ACHN (cell line): ENCODE measurements at places on chromosomes 2 and 18.
A peak's percentile ranks its signal among the peaks of the same experiment; 100 is the strongest.

DNA sequence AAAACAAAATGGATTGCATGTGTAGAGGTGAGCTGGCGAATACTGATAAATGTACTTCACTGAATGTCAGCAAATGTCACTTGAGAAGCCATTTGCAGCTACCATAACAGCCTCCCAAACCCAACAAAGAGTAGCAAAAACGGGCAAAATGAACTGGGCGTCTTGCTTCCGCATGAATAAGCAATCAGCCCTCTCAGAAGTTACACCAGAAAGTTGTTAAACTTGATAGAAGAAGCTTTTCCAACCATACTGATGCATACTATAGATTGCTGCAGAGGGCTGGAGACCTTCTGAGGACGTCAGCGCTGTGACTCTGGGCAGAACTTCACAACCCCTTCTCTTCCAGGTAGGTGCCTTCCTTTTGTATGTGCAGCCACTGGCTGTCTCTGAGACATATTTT is 18.7 kb upstream of the SIX3 start:
- no peak for DNase-seq

DNA sequence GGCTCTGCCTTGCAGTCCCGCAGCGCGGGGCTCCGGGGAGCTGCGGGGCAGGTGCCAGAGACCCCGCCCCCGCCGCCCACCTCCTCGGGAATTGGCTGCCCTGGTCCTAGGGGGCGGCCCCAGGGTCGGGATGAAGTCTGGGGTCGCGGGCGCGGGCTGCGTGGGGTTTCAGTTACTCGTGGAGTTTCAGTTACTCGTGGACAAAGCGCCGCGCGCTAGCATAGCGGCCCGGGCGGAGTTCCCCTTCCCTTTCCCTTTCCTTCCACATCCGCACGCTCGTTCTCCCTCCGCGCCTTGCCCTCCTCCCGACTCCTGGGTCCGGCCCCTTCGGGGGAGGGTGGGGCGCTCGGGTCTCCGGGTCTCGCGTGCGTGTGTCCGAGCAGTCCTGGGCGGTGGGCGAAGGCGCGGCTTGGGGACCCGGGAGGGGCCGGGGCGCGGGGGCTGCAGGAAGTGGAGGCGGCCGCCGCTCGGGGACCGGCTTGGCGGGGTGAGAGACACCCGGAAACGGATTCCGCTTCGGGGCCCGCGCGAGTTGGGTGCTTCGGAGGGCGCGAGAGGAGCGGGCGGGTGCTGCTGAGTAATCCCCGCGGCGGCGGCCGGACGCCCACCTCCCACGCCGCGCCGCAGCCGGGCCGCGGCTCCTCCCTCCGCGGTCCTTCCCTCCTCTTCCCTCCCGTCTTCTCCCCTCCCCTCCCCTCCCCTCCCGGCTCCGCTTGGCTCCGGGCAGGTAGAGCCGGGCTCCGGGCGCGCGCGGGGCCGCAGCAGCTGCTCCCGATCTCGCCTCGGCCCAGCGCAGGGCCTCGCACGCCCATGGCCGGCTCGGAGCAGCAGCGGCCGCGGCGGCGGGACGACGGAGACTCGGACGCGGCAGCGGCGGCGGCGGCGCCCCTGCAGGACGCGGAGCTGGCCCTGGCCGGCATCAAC is at the start of gene TTC39C:
TSS of gene TTC39C (plus strand) at position 693 of the 924 bp plus-strand sequence. CDS start at position 811, 118 bp downstream.
- DNase-seq = peak; percentile 69

GRCh38 chr2:212465456-212465855 is 73.1 kb downstream of the ERBB4 start:
- no peak for DNase-seq

DNA sequence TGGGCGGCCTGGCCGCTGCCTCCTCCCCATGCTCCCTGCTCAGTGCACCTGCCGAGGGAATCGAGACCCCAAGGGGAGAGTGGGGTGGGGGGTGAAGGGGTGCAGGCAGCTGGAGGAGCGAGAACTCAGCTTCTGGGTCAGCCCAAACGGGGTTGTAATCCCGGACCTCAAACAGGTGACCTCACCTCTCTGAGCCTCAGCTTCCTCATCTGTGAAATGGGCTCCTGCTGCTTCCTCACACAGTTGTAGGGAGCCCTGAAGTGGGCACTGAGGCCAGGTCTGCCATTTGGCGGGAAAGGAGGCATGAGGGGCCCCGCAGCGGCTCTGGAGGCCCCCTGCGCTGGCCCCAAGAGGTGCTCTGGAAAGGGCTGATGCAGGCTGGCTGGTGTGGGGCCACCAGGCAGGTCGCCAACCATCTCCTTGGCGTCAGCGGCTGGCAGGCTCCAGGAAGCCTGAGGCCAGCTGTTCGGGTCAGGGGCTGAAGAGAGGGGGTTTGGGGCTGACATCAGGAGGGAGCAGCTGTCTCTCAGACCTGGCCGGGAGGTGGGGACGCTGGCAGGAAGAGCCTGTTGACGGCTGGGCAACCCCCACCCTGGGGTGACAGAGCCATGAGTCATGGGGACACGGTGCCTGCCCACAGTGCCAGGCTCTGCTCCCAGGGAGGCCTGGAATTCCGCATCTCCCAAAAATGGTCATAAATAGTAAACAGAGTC is 4.9 kb downstream of the KLHL30 start:
- DNase-seq = peak; percentile 88

DNA sequence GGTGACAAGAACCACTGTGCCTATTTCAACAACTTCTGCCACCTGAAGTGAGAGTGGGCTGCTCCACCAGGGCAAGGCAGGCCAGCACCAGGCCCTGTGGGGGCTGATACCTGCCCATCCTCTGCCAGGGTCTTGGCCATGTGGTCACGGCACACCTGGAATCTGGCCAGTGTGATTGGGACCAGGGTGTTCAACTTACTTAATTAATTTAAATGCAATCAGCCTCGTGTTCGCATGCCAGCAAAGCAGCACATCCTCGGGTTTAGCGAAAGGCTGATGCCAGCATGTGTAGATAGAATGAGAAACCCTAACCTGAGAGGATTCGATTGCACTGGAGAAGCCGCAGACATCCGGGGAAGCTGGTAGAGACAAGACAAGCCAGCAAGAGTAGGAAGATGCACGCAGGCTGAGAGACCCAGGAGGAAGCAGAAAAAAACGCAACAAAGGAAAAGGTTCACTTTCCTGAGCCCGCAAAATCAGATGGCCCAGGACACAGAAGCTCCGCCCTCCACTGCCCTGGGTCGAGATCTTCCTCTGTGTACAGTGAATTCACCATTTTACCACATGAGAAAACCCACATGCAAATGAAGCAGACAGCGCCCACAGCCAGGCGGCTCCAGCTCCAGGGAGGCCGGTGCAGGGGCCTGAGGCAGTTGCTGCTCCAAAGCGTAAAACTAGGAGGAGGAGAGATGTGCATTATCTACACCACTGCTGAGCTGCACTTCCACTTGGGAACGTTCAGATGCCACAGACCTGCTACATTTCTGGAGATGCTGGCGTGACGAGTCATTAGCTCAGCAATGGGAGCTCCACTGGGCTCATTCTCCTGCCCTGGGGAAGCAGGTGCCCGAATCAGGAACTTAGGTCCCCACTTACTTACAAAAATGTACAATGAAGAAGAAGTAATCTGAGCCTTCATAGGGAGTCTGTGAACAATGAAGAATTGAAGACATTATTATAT is 92.1 kb downstream of the TMEM18 start:
- no peak for DNase-seq

GRCh38 chr2:132804051-132804450 is 134.0 kb upstream of the LYPD1 start:
- peak; percentile 44 for DNase-seq

DNA sequence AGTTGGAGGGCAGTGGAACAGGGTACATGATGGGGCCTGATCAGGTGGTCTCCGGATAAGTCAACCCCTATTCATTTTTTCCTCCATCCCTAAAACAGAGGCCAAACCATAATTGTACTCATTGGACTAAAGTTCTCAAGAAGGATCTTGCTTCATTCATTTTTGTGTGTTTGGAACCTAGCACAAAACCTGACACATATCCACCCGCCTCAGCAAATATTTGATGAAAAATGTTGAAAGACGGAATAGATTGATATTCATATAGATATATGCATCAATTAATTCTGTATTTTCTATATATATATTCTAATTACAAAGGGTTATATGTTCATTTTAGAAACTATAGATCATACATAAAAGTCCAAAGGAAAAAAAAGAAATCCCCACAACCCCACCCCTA is 21.9 kb downstream of the SLC4A1AP start:
- DNase-seq = no peak

DNA sequence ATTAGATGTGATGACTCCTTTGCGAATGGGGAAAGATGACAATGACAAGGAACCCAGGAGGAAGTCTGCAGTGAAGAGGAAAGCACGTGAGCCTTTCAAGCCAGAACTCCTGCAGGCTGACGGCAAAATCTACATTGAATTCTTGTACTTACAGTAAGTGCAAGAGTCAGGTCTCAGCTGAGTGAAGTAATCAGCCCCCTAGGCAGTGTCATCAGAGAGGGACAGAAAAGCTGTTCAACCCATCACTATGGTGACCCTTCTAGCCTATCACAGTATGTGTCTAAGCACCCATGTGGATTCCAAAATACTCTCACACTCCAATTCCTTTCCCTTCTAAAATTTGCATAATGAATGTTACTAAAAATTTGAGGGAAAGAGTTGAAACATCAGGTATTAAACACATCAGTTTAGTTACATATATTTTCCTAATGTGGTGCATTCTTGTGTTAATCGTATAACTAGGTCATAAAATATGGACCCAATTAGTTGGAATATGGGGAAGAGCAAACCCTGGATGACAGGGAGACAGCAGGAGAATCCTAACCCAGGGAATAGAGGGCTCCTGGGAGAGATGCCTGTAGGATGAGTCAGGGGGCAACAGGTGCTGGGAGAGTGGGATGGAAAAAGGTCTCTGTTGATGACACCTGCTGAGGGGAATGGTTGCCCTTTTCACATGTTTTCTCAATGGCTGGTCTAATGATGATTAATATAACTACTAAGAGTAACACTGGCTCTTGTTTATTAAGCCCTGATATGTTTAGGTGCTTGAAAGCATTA is 39.5 kb downstream of the VWC2L start:
- no peak for DNase-seq

- peak; percentile 33 for DNase-seq
Observed at GRCh38 chr2:70496819-70497218, 56.8 kb downstream of the TGFA start.

DNA sequence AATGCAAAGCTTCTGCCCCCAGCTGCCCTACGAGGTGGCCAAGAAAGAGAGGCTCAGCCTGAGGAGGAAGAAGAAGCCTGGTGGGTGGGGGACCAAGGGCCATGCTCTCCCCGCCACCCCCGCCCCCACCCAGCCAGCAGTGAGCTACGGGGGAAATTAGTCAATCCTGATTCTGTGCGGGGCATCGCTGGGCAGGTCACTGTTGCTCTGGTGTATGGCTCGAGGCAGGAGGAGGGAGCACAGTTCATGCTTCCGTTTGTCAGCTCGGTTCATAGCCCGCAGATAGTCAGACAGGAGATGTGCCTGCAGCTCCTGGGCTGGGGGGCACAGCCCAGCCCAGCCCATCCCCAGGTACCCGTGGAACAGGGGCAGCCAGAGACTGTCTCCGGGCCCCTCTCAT is 17.1 kb downstream of the RAMP1 start:
- DNase-seq = no peak

GRCh38 chr2:21234464-21235120 is 110.8 kb downstream of the TDRD15 start:
- DNase-seq = no peak

GRCh38 chr18:5303636-5304035 is 8.1 kb upstream of the ZBTB14 start:
- DNase-seq = no peak

DNA sequence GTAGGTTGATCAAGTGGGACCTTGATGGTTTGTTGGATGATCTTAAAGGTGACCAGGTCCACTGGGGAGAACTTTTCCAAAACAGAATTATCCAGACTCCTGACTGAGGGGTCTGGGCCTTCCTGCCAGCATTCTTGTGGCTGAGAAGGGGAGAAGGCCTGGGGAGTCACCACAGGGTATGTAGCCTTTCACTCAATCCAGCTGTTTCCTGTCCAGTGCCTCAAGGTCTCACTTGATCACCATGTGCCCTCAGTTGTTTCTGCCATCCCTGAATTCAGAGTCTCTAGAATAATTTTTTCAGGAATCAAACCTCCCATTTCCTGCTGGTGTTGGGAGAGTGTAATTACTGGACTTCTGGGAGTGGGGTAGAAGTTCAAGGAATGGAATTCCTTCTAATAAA is 54.4 kb upstream of the TANC1 start:
- no peak for DNase-seq

GRCh38 chr18:36467614-36468013 is 170.1 kb downstream of the FHOD3 start:
- no peak for DNase-seq

GRCh38 chr2:148430101-148430500 is 214.4 kb upstream of the EPC2 start:
- DNase-seq = no peak

GRCh38 chr2:55148269-55148668 is 83.8 kb downstream of the CLHC1 start:
- no peak for DNase-seq

GRCh38 chr2:85503168-85503850 is 35.7 kb upstream of the MAT2A start:
- DNase-seq = peak; percentile 19

DNA sequence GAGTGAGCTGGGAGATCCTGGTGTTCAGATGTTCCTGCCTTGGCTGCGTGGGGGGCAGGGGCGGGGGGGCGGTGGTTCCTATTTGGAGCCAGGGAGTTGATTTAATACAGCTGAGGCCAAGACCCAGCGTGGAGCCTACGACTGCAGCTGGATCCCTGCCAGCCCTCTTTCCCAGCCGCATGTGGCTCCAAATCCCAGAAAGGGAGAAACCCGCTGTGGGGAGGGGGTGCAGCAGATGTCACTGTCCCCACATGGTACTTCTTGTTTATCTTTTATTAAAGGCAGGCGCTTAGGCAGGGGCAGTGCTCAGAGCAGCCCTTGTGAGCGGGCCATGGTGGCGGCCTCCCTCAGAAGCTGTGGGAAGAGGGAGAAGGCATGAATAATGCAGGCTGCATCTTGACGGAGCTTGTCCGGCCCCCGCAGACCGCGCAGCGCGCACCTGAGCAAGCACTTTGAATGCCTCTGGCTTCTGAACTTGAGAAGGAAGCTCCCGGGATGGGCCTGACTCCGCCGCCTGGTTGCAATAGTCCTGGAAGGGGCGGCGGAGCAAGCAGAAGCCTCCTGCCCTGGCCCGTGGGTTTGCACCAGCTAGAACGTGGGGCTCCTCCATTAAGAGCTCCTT is 112.1 kb downstream of the GLI2 start:
- no peak for DNase-seq
